Osteocyte (in vitro differentiated cells): ENCODE measurements at places on chromosomes 7 and 10. TPM values are rescaled to one million over a fixed set of nuclear protein-coding genes. Genes with fewer than 3 reads are reported as not detected.

C10orf90 gene
- total RNA-seq, result not detected in 2 replicates

CYP3A5 gene
- total RNA-seq, result not detected in 2 replicates

BEND7 gene
- 6.7 and 12.4 TPM in 2 replicates for total RNA-seq

DUS4L gene
- 7.9 and 9.1 TPM in 2 replicates for total RNA-seq

OR9A2 gene
- not detected in 2 replicates for total RNA-seq

DBNL gene
- 94.5 and 106 TPM in 2 replicates for total RNA-seq

OR2A42 gene
- 0.08 and 0.18 TPM in 2 replicates for total RNA-seq

- H3K4me3 ChIP-seq, result no peak overlapping the region
- H3K4me1 ChIP-seq, result peaks cover 62% of the 10 kb centered on the region
- peaks cover 5% of the 10 kb centered on the region for H3K36me3 ChIP-seq
- DNase-seq, result no peak
- H3K27ac ChIP-seq, result peak overlapping the region; percentile 58
Observed at GRCh38 chr7:40530292-40530691, 395.5 kb downstream of the SUGCT start.

GRCh38 chr10:35739998-35740397 is 97.9 kb upstream of the FZD8 start:
- no peak overlapping the region for H3K27ac ChIP-seq
- no peaks in the 10 kb centered on the region for H3K27me3 ChIP-seq
- peaks cover 20% of the 10 kb centered on the region for H3K4me1 ChIP-seq
- no peak overlapping the region for H3K4me3 ChIP-seq
- DNase-seq, result no peak
- H3K36me3 ChIP-seq, result no peaks in the 10 kb centered on the region

- DNase-seq, result peak; percentile 74
- no peak overlapping the region for H3K27ac ChIP-seq
- H3K4me1 ChIP-seq, result no peaks in the 10 kb centered on the region
Observed at GRCh38 chr10:131169146-131169545, 142.4 kb downstream of the TCERG1L start.

- H3K27ac ChIP-seq, result no peak overlapping the region
- DNase-seq, result no peak
- H3K4me1 ChIP-seq, result no peaks in the 10 kb centered on the region
- H3K4me3 ChIP-seq, result no peak overlapping the region
- H3K36me3 ChIP-seq, result no peaks in the 10 kb centered on the region
Observed at GRCh38 chr10:67110286-67110685, 184.4 kb downstream of the LRRTM3 start.

- H3K27ac ChIP-seq, result no peak overlapping the region
- H3K4me1 ChIP-seq, result no peaks in the 10 kb centered on the region
- H3K4me3 ChIP-seq, result no peak overlapping the region
Observed at GRCh38 chr10:84214612-84215235, 10.6 kb downstream of the LRIT2 start.

GRCh38 chr7:69359003-69359700 is 239.1 kb upstream of the AUTS2 start:
- no peak overlapping the region for H3K4me3 ChIP-seq
- H3K4me1 ChIP-seq, result peaks cover 6% of the 10 kb centered on the region
- no peaks in the 10 kb centered on the region for H3K27me3 ChIP-seq
- H3K36me3 ChIP-seq, result no peaks in the 10 kb centered on the region
- no peak overlapping the region for H3K27ac ChIP-seq

GRCh38 chr7:138799336-138800000 is 1.5 kb upstream of the ATP6V0A4 start:
- DNase-seq, result no peak
- H3K27ac ChIP-seq, result no peak overlapping the region
- H3K4me1 ChIP-seq, result no peaks in the 10 kb centered on the region
- H3K36me3 ChIP-seq, result no peaks in the 10 kb centered on the region
- H3K27me3 ChIP-seq, result peaks cover 34% of the 10 kb centered on the region

DNA sequence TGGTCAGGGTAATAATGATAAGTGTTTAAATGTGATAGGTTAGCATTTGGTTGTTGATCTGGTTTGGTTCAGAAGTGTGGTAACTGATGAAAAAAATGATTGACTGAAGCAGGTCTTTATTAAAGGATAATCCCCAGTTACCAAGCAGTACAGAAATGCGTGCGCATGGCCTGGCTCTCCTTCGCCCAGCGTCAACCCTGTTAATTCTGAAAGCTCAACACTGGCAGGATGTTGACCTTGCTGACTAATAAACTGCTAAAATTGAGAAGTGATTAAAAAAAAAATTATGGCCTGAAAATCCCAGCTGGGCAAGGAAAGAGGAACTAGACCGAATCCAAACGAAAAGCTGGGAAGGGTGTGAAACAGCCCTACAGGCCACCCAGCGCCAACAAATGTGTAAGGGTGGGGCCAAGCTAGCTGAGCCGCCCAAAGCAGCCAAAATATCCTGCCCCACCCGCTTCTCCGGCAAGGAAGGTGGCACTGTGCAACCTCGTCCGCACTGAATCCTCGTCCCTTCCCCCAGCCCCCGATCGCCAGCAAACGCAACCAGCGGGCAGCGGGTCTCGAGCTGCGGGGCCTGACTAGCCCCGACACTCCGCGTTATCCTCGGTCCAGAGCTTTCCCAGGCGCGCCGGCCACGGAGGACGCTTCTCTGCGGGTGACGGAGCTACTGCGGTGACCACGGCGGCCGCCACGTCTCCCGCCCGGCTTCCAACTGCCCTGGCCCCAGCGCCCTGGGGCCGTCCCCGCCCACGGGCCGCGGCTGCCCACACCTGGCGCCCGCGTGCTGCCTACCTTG is 561 bp downstream of the SHTN1 start:
- no peaks in the 10 kb centered on the region for H3K27me3 ChIP-seq
- peaks cover 20% of the 10 kb centered on the region for H3K4me1 ChIP-seq
- H3K36me3 ChIP-seq, result no peaks in the 10 kb centered on the region
- DNase-seq, result peak; percentile 86
- H3K27ac ChIP-seq, result peak overlapping the region; percentile 89
- H3K4me3 ChIP-seq, result peak overlapping the region; percentile 90

DNA sequence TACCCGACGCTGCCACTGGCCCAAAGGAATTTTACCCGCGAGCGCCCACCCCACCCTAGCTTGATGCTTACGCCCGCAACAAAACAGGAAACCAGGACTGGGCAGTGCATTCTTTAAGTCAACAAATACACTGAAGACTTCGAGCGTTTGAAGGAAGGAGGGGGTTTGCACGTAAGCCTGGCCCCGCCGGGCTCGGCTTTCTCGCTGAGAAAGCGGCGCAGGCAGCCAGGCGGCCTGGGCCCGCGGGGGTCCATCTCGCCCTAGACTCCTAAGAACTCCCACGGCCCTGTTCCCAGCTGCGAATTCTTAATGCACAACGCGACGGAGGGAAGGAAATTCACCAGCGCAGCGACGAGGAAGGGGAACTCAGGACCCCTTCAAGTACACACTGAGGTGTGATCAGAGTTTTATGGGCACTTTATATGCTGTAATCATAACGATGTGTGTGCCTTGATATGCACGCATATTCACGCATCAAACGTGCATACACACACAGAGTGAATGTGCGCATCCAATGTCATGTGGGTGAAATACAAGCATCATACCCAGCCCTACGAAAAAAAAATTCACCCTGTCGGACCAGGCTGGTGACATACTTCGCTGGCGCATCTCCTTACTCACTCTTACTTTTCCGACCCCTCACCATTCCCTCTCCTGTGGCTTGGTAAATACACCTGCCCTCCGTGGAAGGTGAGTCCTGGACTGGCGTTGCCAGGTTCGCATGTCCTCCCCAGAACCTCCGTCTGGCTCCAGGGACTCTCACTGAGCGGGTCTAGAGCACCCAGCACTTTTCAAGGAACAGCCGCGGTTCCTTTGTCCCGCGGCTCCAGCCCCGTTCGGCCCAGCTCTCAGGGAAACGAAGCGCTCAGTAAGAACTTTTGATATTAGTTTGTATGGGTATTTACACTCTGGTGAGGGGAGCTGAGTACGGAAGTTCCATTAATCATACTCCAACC is 5.7 kb upstream of the HOXA13 start:
- H3K36me3 ChIP-seq, result peaks cover 7% of the 10 kb centered on the region
- peaks cover 32% of the 10 kb centered on the region for H3K4me1 ChIP-seq
- no peak for DNase-seq
- H3K4me3 ChIP-seq, result peak overlapping the region; percentile 73
- H3K27ac ChIP-seq, result no peak overlapping the region

DNA sequence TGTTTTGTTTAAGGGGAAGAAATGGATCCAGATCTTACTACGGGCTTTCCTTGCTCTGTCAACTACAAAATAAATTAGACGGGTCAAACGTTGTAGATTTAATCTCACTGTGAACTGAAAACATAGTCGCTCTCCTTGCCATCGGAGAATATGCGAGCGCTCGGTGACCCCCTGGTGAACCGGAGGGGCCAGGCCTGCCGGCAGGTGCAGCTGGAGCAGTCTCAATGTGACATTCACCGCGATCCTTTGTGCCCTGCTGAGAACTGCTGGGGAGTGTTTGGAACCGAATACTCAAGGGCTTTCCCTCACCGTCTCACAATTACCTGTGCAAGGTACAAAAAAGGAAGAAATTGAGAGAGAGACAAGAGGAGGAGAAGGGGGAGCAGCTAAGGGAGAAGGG is 174.1 kb upstream of the GPR26 start:
- no peak overlapping the region for H3K27ac ChIP-seq
- H3K27me3 ChIP-seq, result no peaks in the 10 kb centered on the region
- H3K4me3 ChIP-seq, result no peak overlapping the region
- H3K4me1 ChIP-seq, result no peaks in the 10 kb centered on the region

DNA sequence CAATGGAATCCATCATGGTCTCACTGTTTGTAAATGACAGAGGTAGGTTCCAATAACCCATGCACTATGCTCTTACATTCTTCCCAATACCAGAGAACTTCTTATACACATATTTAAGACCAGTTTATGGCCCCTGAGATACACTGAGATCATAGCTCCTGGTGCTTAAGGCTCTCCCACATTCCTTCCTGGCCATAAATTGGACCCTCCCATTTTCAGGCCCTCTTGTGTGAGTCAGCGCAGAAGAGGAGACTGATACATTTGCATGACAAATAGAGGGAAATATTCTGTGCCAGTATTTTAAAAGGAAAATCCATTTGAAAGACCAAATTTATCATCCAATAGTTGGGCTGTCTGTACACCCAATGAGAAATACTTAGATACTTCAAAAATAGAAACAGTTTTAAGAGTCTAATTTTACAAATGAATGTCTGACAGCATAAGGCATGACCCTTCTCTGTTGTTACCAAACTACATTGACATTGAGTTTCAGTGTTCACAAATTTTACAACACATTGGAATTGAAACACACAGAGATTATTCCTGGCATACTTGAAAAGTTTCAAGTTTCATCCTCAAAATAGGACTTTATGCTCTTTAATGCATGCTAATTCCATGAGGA is 35.3 kb downstream of the SLC16A9 start:
- H3K4me1 ChIP-seq, result no peaks in the 10 kb centered on the region
- H3K36me3 ChIP-seq, result no peaks in the 10 kb centered on the region
- DNase-seq, result no peak

DNA sequence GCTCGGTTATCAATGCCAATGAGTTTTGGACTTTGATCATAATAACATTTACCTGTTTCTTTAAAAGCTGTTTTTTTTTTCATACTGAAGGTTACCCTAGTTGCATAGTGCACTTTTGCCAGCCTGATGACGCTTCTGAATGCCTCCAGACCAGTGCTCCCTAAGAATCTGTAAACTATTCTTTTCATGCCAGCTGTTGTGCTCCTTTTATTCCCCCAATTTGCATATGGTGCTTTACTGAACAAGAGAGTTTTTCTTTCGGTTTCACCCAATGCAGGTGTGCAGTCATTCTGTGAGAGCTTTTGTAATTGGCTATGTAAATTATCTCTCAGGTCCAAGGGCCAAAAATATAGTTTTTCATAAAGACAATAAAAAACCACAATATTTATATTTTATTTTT is 48.1 kb upstream of the GLCCI1 start:
- H3K27ac ChIP-seq, result no peak overlapping the region
- no peaks in the 10 kb centered on the region for H3K27me3 ChIP-seq
- no peak overlapping the region for H3K4me3 ChIP-seq
- no peaks in the 10 kb centered on the region for H3K36me3 ChIP-seq
- H3K4me1 ChIP-seq, result no peaks in the 10 kb centered on the region
